Keratinocyte (primary cell): ENCODE measurements at places on chromosomes 11 and 22.

GRCh38 chr11:20729597-20730105 lies 60.3 kb downstream of the NELL1 start:
- no peak for DNase-seq

- no peak for DNase-seq
These were observed 3.3 kb downstream of the CAPN5 start for GRCh38 chr11:77069969-77070582.

DNA sequence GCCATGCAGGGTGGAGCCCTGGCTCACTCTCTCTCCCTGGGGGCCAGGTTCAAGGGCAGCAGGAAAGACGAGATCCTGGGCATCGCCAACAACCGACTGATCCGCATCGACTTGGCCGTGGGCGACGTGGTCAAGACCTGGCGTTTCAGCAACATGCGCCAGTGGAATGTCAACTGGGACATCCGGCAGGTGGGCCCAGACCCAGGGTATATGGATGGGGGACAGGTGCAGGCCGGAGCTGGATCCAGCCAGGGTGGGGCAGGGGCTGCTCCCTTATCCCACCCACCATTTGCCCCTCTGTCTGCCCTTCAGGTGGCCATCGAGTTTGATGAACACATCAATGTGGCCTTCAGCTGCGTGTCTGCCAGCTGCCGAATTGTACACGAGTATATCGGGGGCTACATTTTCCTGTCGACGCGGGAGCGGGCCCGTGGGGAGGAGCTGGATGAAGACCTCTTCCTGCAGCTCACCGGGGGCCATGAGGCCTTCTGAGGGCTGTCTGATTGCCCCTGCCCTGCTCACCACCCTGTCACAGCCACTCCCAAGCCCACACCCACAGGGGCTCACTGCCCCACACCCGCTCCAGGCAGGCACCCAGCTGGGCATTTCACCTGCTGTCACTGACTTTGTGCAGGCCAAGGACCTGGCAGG lies 2.9 kb downstream of the TRPT1 start:
- DNase-seq, result no peak

DNA sequence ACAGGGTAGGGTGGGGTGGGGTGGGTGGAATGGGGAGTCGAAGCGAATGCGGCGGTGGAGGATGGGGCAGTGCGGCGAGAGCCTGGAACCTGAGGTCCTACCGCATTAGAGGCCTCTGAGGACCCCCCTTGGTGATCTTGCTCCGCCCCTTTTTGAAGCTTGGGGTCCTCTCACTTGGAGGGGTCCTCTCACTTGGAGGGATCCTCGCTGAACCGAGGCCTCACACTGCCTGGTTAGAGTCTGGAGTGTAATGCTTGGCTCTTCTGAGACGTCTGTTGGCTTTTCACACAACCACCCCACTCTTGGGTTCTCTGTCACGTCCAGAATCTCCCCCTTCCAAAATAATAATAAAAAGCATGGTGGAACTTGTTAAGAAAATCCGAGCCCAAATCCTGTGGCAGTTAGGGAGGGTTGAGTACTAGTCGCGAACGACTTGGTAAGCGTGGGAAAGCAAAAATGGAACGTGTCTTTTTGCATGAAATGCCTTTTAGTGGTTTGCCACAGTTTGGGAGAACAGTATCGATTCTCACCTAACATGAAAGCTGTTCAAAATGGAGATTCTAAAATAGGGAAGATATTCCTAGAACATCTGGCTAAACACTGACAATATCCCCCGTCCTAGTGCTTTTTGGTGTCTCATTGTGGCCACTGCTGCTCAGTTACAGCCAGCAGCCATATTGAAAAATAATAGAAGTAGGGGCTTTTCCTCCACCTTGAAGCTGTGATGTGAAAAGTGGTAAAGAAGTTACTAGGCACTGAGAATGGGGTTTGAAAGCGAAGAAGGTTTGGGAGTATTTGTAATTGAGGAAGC lies 822 bp downstream of the RBX1 start:
- DNase-seq, result no peak

GRCh38 chr22:32623943-32624342 lies 149.3 kb downstream of the FBXO7 start:
- no peak for DNase-seq

- DNase-seq, result no peak
These were observed 6.1 kb upstream of the ARAP1 start for GRCh38 chr11:72758304-72758689.
